ENCODE measurements at places on chromosomes 12 and 14. TPM values are rescaled to one million over a fixed set of nuclear protein-coding genes. Genes with fewer than 3 reads are reported as not detected.
A peak's percentile ranks its signal among the peaks of the same experiment; 100 is the strongest.

SYNE3 gene
- total RNA-seq: 11.3 TPM

DNA sequence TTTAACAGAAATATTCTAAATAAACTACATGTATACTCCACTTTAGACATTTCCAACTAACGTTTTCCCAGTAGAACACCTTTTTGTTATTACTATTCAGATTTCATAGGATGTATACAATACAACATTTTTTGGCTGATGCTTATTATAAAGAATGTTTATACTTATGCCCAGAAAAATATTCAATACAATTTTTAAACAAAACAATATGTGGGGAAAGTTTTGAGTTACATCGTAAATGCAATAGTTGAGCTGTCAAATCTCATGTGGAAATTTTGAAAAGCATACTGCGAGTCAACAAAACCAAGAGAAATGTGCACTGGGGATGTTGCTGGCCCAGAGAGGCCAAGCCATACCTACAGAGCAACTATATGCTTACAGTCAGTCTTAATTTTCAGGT, 18.2 kb upstream of the MON2 start:
- DNase-seq: no peak

- DNase-seq: no peak
Observed at GRCh38 chr12:14111230-14111865, 129.9 kb upstream of the GRIN2B start.

CMKLR1 gene
- total RNA-seq: 5.7 TPM

RND1 gene
- 0.47 TPM for total RNA-seq

GRCh38 chr12:68281322-68282077, 28.1 kb upstream of the IL22 start:
- no peak for DNase-seq

KRT85 gene
- not detected for total RNA-seq

- DNase-seq: no peak
Observed at GRCh38 chr12:27822076-27822712, 42.2 kb upstream of the MANSC4 start.

DNA sequence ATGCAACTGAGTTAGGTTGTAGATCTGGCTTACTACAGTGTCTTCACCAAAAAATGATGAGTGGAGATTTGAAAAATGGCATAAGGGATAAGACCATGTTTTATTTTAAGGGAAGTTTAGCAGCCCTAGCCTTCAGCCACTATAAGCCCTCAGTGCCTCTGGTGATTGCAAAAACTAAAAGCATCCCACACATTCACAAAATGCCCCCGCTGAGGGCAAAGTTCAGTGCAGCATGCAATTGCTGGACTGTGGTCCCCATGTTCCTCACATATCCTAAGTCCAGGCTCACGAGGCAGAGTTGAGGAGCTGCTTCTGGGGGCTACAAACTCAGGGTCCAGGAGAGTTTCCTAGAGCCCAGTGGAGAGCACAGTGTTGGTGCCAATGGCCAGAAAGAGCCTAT, 29.6 kb upstream of the NCOR2 start:
- no peak for DNase-seq

DNA sequence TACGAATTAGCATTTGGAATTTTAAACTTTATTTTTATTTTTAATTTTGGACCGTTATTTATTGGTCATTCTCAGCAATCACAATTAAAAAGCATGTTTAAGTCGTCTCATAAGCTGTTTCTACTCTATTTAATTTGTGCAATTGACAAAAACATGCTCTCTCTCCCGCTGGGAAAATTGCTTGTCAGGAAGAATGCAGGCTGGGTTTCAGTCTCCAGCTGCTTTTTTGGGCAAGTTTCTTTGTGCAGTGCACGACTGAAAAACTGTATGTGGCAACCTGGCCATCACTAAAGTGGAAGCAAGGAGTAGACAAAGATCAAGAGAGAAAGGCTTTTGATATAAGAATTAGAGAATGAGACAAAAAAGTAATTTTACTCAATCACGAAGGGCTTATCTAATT, 941.5 kb upstream of the MDGA2 start:
- no peak for DNase-seq

- DNase-seq: no peak
Observed at GRCh38 chr12:18165422-18165871, 75.5 kb upstream of the RERGL start.

MAPK1IP1L gene
- total RNA-seq: 68.2 TPM

GRCh38 chr14:85333313-85333712, 196.6 kb upstream of the FLRT2 start:
- DNase-seq: no peak

DNA sequence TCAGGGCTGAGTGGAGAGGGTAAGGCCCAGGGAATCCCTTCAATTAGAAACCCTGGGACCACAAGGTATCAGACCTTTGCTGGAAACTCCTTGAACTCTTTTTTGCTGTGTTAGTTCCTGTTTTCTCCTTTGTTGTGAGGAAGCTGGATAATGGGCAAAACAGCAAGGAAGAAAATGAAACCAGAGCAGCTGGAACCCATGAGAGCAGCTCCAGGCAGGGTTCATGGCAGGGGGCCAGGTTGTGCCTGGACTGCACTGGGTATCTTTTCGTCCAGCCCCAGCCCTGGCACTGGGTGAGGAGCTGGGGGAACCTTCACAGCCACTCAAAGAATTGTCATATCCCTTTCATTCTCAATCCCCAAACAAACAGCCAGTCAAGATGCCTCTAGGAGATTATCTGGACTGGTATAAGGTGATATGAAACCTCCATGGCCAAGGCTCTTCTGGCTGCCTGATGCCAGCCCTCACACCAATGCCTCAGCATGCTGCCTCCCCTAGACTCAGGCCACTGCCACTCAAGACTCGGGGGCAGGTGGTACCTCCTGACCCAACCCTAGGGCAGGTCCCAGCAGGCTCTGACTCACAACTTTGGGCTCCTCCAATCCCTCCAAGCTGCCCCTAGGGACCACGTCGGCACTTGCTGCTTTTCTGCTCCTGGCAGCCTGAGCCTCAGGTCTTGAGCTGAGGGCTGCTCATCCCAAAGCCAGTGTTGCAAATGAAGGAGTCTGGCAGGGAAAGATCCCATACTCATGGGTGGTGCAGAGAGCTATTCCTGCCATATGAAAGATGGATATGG, 16.5 kb downstream of the FAM186B start:
- peak; percentile 58 for DNase-seq

DNA sequence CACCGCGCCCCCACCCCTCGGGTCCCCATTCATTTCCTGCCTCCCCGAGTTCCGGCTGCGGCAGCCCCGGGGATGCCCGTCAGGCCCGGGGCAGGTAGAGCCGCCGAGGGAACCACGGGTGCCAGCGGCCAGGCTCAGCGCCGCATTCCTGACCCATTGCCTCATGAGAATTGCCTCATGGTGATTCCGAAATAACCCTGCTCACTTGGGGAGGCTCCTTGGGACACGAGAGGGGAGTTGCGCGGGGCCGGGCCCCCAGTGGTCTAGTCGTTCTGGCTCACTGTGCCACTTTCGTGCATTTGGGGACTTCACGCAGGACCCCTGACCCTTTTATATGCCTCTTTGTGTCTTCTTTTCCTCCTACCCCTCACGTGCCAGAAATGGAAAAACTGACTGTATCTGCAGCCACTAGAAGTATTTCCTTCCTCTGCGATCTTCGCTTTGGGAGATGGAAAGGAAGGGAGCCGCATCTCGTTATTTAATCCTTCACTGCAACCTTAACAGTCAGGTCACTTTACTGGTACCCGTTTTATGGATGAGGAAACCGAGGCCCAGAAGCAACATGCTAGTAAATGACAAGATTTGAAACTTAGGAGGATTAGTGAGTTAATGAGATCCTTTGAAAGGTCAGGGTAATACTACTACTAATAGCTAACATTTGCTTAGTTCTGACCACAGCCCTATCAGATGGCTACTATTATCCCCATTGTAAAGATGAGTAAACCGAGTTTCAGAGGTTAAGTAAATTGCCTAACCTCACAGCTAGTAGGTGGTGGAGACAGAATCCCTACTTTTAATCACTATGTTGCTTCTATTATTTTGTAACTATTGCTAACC, 768 bp downstream of the PTPN11 start:
- peak; percentile 63 for DNase-seq
